ENCODE measurements at places on chromosomes 5 and 9. TPM values are rescaled to one million over a fixed set of nuclear protein-coding genes. Genes with fewer than 3 reads are reported as not detected.

- no peaks in the 10 kb centered on the region for H3K4me1 ChIP-seq
- no peaks in the 10 kb centered on the region for H3K27me3 ChIP-seq
- no peak for DNase-seq
- H3K4me3 ChIP-seq = no peak overlapping the region
- no peaks in the 10 kb centered on the region for H3K36me3 ChIP-seq
These were observed 281.6 kb downstream of the ADAMTS6 start for GRCh38 chr5:65199993-65200675.

DNA sequence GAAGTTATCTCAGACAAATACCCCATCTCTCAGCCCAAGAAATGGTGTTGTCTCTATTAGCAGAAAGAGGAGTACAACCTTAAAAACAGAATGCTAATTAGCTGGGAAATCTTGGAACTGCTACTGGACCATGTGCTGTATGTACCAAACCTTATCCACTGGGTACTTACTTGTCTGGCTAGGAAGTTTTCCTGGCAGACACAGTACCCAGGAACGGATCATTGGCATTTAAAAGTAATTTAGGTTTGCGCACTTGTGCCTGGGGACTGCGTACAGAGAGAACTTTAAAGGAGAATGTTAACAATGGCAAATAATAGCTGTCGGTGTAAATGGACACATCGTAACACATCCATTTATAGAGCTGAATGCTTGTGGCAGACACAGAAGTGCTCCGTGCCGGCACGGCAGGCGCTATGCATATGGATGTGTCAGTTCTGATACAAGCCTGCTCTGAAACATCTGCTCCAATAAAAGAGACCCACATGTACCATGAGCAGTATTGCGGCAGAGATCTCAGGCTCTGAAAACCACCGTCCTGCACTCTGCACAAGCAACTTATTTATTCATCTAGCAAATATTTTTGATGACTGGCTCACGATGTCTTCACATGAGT, 290.6 kb upstream of the PANK3 start:
- no peaks in the 10 kb centered on the region for H3K36me3 ChIP-seq
- no peak overlapping the region for H3K27ac ChIP-seq
- H3K27me3 ChIP-seq = no peaks in the 10 kb centered on the region
- H3K4me1 ChIP-seq = no peaks in the 10 kb centered on the region
- DNase-seq = no peak
- H3K4me3 ChIP-seq = no peak overlapping the region

- H3K27ac ChIP-seq = peak overlapping the region; percentile 68
- peak overlapping the region; percentile 49 for H3K4me3 ChIP-seq
- DNase-seq = peak; percentile 20
- H3K4me1 ChIP-seq = peaks cover 15% of the 10 kb centered on the region
- no peaks in the 10 kb centered on the region for H3K36me3 ChIP-seq
These were observed 3.3 kb downstream of the LTC4S start for GRCh38 chr5:179796877-179797608.

Gene PCDHGA2
- total RNA-seq = 12.0 TPM

Gene PCDHGA4
- total RNA-seq = 6.6 TPM

DNA sequence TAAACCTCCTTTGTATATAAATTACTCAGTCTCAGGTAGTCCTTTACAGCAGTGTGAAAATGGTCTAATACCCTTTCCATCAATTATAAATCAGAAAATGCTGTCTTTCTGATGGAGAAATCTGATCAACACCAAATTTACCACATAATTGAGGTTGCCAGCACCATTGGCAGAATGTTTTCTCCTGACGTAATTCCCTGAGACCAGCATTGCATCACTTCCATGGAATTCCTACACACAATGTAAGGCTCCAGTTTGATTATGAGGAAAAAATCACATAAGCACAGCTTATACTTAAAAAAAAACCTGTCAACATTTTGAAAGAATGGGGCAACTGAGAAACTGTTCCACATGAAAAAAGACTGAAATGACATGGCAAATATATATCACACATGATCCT, 618.7 kb upstream of the CDH6 start:
- DNase-seq = no peak
- no peaks in the 10 kb centered on the region for H3K27me3 ChIP-seq
- no peaks in the 10 kb centered on the region for H3K36me3 ChIP-seq
- no peak overlapping the region for H3K4me3 ChIP-seq
- H3K4me1 ChIP-seq = no peaks in the 10 kb centered on the region
- H3K27ac ChIP-seq = no peak overlapping the region

DNA sequence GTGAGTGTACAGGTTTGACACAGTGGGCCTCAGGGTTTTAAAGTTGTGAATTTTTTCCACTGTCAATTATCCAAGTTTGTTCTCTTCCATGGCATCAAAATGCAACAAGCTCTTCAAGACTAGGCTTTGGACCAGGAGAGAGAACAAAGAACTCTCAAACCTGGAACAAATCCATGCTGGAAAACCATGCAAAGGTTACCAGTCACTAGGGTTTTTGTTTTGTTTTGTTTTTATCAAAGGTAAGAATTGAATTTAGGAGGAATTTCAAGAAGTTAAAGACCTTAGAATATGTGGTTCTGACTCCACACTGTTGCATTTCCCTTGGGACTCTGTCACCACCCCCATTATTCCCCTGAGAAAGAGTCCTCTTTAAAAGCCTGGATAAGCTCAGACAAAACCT, 191.1 kb upstream of the PIK3R1 start:
- no peaks in the 10 kb centered on the region for H3K4me1 ChIP-seq
- no peak overlapping the region for H3K4me3 ChIP-seq
- H3K27ac ChIP-seq = no peak overlapping the region
- DNase-seq = no peak

- H3K27me3 ChIP-seq = no peaks in the 10 kb centered on the region
- H3K27ac ChIP-seq = no peak overlapping the region
- no peaks in the 10 kb centered on the region for H3K4me1 ChIP-seq
- H3K4me3 ChIP-seq = no peak overlapping the region
- no peak for DNase-seq
These were observed 7.2 kb upstream of the EIF4EBP3 start for GRCh38 chr5:140540227-140540626.

DNA sequence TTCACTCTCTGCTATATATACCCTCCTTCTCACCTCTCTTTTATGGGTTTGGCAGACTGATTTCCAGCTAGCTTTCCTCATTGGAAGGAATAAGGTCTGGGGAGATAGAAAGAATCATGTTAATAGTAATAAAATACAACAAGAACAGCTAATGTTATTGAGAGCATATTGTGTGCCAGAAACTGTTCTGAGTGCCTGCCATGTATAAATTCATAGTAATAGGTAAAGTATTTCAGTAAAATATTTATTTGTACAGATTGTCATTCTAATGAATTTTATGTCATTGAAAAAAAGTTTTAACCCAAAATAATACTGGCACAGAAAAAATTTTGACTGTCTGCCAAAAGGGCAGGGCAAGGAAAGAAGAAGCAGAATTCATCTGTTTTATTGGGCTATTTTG, 834.9 kb upstream of the ZNF608 start:
- H3K36me3 ChIP-seq = no peaks in the 10 kb centered on the region
- DNase-seq = no peak
- no peak overlapping the region for H3K27ac ChIP-seq

DNA sequence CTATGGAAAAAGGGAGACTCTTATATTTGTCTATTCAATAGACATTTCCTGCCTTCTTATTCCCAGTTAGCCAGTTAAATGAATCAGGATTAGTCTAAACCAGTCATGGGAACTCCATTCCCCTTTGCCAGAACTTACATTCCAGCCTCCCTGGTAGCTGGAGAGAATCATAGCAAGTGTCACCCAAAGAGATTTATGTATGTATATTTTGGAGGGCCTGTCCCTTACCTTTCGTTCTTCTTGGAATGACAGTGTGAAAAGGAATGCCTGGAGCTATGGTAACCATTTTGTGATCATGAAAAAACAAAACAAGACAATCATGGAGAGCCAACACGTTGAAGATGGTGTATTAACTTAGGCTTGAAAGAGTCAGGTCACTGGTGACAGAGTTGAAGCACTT, 627.7 kb downstream of the CCDC171 start:
- no peak overlapping the region for H3K27ac ChIP-seq
- no peak overlapping the region for H3K4me3 ChIP-seq
- no peaks in the 10 kb centered on the region for H3K27me3 ChIP-seq
- no peak for DNase-seq
- H3K36me3 ChIP-seq = no peaks in the 10 kb centered on the region

GRCh38 chr5:116613445-116613844, 38.8 kb upstream of the SEMA6A start:
- no peak overlapping the region for H3K27ac ChIP-seq
- no peaks in the 10 kb centered on the region for H3K4me1 ChIP-seq
- no peaks in the 10 kb centered on the region for H3K27me3 ChIP-seq
- H3K36me3 ChIP-seq = no peaks in the 10 kb centered on the region
- H3K4me3 ChIP-seq = no peak overlapping the region

DNA sequence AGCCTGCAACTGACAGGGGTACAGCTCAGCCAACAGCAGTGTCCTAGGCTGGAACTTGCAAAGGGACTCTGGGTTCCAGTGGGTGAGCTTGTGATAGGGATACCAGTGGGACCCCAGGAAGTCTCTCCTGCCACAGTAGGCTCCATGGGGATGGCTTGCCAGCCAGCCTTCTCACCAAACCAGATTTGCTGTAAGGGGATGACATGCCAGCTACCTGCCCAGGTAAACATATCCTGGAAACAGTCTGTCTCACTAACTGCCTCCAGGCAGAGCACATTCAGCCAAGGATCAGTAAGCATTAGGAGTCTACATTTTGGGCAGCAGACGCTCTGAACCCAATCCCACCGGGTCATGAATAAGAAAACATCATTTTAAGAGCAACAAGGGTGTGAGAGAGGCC, 49.9 kb downstream of the SIL1 start:
- no peak overlapping the region for H3K4me3 ChIP-seq
- H3K27me3 ChIP-seq = no peaks in the 10 kb centered on the region
- H3K4me1 ChIP-seq = peaks cover 32% of the 10 kb centered on the region
- DNase-seq = no peak
- H3K36me3 ChIP-seq = no peaks in the 10 kb centered on the region
- H3K27ac ChIP-seq = no peak overlapping the region

Gene QRFP
- total RNA-seq = not detected

Gene S100Z
- total RNA-seq = not detected

DNA sequence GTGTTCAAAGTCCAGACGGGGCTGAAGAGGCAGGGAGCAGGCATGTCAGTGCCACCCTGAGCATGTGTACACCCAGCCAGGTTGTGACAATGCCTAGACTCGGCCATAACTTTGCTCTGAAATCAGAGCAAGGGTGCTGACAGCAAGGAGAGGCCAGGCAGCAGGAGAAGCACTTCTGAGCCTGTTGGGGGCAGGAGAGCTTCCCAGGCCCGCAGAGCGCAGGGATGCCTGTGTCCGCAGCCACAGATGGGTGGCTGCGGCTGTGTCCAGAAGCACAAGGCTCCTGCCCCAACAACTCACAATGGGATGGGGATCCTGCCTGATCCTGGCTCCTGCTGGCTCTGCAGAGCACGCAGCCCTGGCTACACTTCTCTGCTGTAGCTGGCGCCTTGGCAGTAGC, 373.9 kb downstream of the CHSY3 start:
- no peaks in the 10 kb centered on the region for H3K4me1 ChIP-seq
- H3K27me3 ChIP-seq = no peaks in the 10 kb centered on the region
- no peaks in the 10 kb centered on the region for H3K36me3 ChIP-seq

DNA sequence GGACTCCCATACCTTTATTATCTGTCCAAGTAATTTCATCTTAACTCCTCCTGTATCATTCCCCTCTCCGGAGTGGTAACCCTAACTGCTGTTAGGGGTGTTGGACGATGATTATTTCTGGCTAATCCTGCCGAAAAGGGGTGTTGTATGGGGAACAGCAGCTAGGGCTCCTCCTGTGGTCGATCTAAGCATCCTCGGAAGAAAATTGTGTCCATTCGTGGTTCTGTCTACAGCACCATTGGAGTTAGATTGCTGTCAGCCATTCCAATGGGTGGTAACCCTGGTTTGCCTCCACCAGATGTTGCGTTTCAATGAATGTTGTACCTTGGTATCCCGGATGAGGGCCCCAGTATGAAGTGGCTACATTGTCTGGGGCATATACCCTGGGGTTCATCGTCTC, 35.6 kb upstream of the LMNB1 start:
- no peaks in the 10 kb centered on the region for H3K4me1 ChIP-seq
- H3K27me3 ChIP-seq = no peaks in the 10 kb centered on the region
- no peaks in the 10 kb centered on the region for H3K36me3 ChIP-seq

DNA sequence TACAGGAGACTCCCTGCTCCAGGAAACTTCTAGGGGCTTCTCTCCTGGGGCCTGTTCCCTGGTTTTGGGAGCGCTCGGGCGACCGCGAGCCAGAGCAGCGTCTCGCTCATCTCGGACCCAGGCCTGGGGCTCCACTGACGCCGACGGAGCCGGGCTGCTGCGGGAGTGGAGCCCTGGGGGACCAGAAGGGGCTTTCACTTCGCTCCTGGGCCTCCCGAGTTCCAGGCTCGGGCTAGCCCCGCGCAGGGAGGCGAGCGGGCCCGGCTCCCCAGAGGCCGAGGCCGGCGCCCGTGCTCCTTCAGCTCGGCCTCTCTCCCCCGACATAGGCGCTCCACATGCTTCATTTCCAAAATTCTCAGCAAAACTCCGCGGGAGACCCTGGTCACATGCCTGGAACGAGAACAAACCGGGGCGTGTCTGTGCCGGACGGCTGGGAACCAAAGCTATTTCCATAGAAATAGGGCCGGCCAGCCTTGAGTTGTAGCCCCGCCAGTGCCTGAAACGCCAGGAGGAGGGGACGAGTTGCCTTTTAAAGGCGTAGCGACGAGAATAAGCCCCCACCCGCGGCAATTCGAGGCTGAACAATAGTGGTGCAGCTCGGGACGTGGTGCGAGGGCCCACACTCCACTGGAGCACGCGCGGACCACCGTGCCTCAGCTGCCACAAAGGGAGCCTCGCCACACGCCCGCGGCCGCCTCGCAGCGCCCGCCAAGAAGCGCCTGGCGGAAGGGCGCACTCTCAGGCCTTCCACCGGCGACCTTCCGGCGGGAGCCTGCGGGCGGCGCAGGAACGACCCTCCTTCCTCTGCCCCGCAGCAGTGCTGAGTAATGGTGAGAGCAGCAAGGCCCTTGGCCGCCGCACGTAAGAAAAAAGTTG, 1.1 kb upstream of the G3BP1 start:
- H3K36me3 ChIP-seq = no peaks in the 10 kb centered on the region
- DNase-seq = peak; percentile 88
- H3K4me1 ChIP-seq = peaks cover 4% of the 10 kb centered on the region
- H3K4me3 ChIP-seq = peak overlapping the region; percentile 57
- H3K27me3 ChIP-seq = no peaks in the 10 kb centered on the region
- peak overlapping the region; percentile 100 for H3K27ac ChIP-seq

Gene PHF24
- total RNA-seq = 0.30 TPM

- no peak overlapping the region for H3K27ac ChIP-seq
- H3K36me3 ChIP-seq = no peaks in the 10 kb centered on the region
- no peak for DNase-seq
These were observed 51.7 kb upstream of the NR5A1 start for GRCh38 chr9:124558777-124559470.

GRCh38 chr5:90873033-90873517, 314.5 kb downstream of the ADGRV1 start:
- H3K4me1 ChIP-seq = peaks cover 14% of the 10 kb centered on the region
- H3K4me3 ChIP-seq = no peak overlapping the region
- H3K27ac ChIP-seq = no peak overlapping the region
- DNase-seq = peak; percentile 33
- H3K27me3 ChIP-seq = no peaks in the 10 kb centered on the region
- no peaks in the 10 kb centered on the region for H3K36me3 ChIP-seq
